Nucleus accumbens (tissue), 56 donors: ENCODE measurements at places on chromosomes 16 and 17.
A peak's percentile ranks its signal among the peaks of the same experiment; 100 is the strongest.

DNA sequence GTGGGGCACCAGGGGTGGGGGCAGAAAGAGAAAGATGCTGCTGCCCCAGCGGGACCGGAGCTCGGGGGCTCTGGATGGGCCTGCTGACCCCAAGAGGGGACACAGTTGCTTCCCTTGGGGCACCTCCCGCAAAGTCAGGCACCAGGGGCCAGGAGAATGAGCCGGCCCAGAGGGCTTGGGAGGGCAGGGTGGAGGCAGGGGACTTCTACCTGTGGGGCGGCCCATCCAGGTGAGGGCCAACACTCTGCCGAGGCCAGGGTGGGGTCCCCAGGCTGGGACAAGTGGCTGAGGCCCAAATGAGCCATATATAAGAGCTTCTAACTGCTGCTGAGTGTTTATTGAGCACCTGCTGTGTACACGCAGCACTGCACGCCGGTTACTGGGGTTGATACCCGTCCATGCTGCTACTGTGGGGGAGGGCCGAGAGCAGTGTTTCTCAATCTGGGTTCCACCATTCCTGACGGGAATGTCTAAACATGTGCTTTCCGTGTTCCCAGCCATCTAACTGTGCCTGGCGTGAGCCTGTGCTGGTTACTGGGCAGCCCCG lies 211.7 kb upstream of the GSE1 start:
- DNase-seq: no peak

GRCh38 chr16:21973945-21974344 lies 20.8 kb downstream of the UQCRC2 start:
- DNase-seq: no peak

- DNase-seq: no peak
Observed at GRCh38 chr17:180381-181244, 837 bp downstream of the DOC2B start.

DNA sequence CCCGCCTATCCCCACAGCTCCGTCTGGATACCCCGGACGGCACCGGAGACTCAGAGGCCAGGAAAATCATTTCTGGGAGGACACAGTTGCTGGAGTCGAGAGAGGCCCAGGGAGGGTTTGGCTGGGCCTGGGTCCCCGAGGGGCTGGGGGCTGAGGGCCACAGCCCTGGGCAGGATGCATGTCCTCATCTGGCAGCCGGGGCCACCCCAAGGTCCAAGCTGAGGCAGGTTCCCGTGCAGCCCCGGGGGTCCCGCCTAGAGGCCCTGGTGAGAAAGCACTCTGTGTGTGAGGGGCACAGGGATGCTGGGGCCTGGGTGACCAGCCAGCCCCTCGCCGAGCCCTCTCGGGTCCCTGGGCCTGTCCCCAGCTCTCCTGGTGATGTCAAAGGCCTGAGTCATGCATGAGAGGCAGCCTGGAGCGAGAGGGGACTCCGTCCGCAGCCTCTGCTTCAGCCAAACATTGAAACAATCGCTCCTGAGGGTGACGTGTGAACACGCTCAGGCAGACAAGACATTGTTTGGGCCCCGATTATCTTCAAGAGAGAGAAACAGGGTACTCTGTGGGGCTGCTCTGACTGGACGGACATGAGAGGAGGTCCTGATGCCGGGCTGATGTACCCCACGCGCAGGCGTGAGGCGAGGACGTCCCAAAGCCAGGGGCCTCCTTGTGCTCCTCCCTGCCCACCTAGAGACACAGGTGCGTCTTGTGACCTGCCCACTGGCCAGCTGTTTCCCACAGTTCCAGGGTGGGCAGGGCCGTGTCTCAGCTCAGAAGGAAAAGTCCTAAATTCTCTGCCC lies 25.8 kb upstream of the C1QTNF8 start:
- no peak for DNase-seq

GRCh38 chr16:30351586-30352419 lies 3.3 kb downstream of the CD2BP2 start:
- DNase-seq: peak; percentile 47

GRCh38 chr17:64630309-64631223 lies 31.5 kb downstream of the SMURF2 start:
- DNase-seq: no peak

- DNase-seq: no peak
Observed at GRCh38 chr16:74560912-74561311, 46.0 kb downstream of the GLG1 start.

GRCh38 chr17:32161029-32161428 lies 18.7 kb downstream of the RHOT1 start:
- DNase-seq: no peak
